Esophagus squamous epithelium (tissue), 5 donors: ENCODE measurements at places on chromosomes 11 and 22.

DNA sequence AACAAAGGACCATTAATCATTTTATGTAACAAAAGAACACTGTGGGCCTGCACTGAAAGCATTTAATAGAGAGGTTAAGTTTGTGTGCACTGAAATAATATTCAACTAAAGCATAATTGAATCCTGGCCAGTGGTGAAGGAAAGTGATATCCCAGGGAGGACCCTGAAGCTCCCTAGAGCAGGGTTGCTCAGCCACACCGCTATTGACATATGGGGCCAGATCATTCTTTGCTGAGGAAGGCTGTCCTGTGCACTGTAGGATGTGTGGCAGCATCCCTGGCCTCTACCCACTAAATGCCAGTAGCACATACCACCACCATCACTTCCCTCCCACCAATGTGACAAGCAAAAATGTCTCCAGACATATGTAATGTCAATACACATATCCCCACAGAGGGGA is 166.1 kb upstream of the MTNR1B start:
- DNase-seq, result no peak

DNA sequence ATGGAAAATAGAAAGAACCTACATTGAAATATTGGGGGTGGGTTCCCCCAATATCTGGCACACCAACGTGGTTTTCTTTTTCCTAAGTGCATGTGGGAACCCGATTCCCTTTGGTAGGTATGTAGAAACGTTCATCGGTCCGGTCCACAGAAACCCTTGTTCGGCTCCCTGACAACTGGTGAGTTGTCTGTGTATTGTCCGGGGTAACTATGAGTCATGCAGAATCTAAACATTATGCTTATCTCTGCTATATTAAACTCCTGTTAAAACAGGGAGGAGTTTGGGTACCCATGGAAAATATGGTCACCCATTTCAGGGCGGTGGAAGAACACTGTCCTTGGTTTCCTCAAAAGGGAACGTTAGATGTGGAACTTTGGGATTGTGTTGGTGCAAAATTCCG is 25.1 kb upstream of the ALDH3B2 start:
- no peak for DNase-seq

DNA sequence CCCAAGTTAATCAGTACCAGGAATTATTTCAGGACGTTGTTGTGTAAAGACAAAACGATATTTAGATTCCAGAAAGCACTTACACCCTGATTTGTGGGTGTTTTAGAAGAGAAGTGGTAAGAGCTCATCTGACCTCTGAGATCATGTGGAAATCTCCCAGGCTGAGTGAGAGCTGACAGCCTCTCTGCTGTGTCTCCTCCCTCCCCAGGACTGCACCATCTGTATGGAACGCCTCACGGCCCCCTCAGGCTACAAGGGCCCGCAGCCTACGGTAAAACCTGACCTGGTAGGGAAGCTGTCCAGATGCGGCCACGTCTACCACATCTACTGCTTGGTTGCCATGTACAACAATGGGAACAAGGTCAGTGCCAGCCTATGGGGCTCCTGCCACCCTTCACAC is 20.0 kb downstream of the DTX4 start:
- no peak for DNase-seq

DNA sequence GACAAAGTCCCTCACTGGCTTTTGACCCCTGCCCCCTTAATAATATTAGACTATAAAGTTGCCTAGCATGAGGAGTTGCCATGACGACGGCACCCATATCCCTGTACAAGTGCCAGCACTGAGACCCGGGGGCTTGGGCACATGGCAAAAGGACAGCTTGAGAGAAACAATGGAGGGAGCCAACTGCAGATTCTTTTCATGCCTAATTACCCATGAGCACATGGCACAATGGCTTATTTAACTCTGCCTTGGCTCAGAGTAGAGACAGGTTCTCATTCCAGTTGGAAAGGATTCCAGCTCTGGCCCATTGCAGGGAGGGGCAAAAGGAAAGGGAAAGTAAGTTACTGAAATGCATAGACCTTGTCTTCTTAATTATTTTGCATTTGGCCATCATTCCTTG is 261.2 kb upstream of the UBASH3B start:
- DNase-seq, result no peak

GRCh38 chr11:130415731-130416529 is 12.5 kb downstream of the ADAMTS8 start:
- DNase-seq, result no peak

DNA sequence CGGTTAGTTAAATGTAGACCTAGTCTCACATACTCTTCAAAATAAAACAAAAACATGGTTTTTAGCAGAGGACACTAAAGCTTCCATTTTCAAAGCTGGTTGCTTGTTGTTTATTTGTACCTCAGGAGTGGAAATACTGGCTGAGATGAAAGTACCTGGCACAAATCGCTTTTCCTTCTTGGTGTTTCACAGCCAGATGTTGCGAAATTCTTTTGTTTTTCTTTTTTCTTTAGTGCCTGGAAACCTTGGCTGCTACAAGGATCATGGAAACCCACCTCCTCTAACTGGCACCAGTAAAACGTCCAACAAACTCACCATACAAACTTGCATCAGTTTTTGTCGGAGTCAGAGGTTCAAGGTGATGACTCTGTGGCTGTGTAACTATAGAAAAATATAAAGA is 48.3 kb downstream of the KREMEN1 start:
- no peak for DNase-seq

GRCh38 chr11:12909879-12910278 is 99.2 kb upstream of the RASSF10 start:
- DNase-seq, result no peak
